ENCODE measurements at places on chromosomes 2 and 18.

DNA sequence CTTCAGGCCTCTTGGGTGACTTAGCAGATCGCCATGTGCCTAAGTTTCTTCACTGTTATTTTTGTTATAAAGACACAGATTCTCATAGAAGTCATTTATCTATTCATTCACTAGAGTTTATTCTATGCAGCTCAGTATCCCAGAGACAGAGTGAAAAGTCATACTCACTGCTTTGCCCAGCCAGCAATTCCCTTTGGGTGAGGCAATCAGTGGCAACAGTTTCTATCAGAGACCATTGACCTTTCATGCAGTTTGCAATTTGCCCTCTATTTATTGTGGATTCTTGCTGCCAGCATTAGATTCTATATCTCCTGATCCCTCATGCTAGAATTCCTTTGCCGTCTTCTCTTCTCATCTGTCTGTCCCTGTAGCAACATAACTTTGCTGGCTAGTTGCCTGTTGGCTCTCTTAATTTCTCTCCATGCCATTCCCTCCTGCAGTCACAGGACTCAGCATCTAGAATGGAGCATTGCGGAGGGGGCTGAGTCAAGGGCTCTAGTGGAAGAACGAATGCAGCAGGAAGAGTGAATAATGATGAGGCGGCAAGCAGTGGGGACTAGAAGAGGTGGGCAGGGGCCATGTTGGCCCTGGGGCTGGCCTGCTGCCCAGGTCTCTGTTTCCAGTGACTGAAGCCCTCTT lies 12.2 kb downstream of the SLC9A4 start:
- no peak for DNase-seq

- DNase-seq = no peak
These were observed 115.1 kb downstream of the STPG4 start for GRCh38 chr2:47039913-47040562.

GRCh38 chr2:80365762-80366161 lies 61.2 kb upstream of the LRRTM1 start:
- no peak for DNase-seq

GRCh38 chr18:54843314-54843713 lies 15.0 kb downstream of the RAB27B start:
- DNase-seq = no peak

- no peak for DNase-seq
These were observed 125.8 kb upstream of the CDH19 start for GRCh38 chr18:66729442-66730239.

GRCh38 chr18:45166836-45167551 lies 448.3 kb upstream of the SLC14A2 start:
- no peak for DNase-seq

GRCh38 chr2:160747501-160748170 lies 254.0 kb upstream of the RBMS1 start:
- DNase-seq = no peak

DNA sequence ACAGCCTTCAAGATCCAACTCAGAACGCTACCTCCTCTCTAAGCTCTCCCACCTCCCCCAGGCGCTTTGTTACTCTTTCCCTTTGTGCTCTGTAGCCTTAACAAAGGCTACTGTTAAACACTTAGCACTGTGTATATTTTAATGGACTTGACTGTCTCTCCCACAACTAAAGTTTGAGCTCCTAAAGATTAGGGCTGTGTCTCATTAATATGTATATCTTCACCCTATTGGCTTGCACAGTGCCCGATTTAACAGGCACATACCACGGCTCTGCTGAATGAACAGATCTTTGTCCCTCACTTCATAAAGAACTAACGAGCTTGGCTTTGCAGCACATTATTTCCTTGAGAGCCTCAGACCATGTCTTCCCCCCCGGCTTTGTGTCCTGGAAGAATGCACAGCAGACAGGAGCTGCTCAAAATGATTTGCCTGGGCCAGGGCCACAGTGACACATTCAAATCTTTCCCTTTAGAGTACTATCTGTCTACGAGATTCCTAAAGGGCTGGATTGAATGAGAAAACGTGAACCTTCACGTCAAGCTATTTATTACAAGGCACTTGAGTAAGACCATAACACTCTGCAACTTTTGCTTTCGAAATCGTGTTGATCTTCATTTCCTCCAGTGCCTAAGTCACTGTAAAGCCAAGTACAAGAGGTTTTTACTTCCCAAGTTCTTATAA lies 22.1 kb downstream of the ABHD3 start:
- DNase-seq = no peak

DNA sequence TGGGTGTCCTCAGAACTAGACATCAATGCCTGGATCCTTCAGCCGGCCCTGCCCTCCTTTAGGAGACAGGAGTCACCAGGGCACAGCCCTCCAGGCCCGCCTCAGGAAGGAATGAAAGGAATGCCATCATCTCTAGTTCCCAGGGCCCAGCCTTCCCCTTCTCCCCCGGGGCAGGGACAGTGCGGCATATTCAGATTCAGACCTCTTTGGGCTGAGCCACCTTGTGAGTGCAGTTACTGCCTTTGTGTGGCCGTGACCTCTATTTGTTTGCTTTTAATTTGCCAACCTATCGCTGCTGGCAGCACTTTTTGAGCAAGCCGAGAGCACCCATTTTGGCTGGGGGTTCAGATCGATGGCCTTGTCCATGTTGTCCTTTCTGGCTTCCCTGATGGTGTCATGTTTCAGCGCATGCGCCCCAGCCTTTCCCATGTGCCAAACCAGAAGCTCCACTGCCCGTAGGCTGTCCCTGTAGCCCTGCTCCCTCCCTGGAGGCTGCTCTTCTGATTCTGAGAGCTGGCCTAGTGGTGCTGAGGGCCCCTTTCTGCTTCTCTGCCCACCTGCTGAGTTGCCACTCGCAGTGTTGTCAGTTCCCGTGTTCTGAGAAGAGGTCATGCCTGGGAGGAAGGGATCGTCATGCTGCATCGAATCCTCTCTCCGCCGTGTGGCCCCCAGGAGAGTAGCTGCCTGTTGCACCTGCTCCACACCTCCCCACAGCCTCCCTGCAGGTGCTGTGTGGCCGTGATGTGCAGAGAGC lies 10.9 kb downstream of the ANKRD23 start:
- DNase-seq = peak; percentile 75
